Activated naive CD8-positive, alpha-beta T cell treated with anti-CD3 and anti-CD28 coated beads, Interleukin-2, amount 50 U/mL, for 24 hours (primary cell): ENCODE measurements at places on chromosomes 11 and 22.

DNA sequence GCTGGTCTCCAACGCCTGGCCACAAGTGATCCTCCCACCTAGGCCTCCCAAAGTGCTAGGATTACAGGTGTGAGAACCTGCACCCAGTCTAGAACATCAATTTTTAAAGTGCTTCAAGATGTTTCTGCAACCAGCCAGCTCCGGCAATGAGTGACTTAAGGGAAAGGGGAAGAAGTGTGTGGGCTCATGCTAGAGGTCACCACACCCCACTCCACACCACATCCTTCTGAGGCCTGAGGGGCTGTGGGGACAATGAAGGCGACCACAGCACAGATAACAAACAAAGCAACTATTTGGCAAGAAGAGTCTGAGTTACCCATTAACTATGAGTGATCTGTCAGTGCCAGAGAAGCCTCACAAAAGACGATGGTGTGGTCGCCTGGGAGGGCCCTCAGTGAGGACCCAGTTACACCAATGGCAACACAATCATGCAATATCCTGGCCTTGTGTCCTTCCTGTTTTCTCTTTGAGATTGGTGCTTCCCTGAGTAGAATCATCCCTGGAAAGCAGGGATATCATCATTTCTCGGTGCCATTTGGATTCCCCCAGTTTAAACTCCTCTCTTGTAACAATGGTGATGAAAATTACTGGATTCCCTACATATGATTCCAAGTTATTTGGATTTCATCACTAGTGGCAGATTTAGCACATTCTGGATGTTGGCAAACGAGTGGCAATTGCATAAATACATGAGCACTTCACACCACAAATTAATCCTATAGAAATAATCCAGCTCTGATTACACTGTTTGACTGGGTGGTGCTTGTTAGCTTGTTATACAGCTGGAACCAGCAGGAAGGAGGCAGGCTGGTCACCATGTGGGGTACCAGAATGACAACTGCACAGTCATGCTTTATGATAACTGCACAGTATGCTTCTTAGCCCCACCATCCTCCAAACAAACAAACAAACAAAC lies 18.4 kb downstream of the ABTB2 start:
- H3K27ac ChIP-seq = no peak overlapping the region
- no peaks in the 10 kb centered on the region for H3K36me3 ChIP-seq
- peaks cover 8% of the 10 kb centered on the region for H3K4me1 ChIP-seq
- no peak overlapping the region for H3K4me3 ChIP-seq
- H3K27me3 ChIP-seq = no peaks in the 10 kb centered on the region
- DNase-seq = no peak

DNA sequence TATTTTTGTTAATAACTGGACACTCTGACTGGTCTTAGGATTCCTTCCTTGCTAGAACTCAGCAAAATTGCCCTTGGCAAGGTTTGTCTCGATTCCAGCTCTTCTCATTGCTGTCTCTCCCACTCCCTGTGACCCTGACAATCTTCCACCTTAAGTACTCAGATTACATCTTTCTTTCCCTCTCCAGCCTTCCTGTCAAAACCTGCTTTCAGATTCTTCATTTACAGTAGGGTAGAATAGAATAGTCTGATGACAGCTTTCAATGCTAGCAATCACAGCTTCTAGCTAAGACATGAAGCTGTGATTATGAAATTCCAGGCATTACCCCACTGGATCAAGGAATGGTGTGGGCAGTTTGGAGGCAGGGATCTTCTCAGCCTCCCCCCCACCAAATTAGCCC lies 39.2 kb upstream of the LMO2 start:
- no peak overlapping the region for H3K27ac ChIP-seq
- no peak overlapping the region for H3K4me3 ChIP-seq
- peaks cover 2% of the 10 kb centered on the region for H3K36me3 ChIP-seq

GRCh38 chr22:48975316-48975741 lies 852.3 kb downstream of the BRD1 start:
- H3K4me3 ChIP-seq = no peak overlapping the region
- peaks cover 11% of the 10 kb centered on the region for H3K27me3 ChIP-seq
- no peaks in the 10 kb centered on the region for H3K4me1 ChIP-seq
- no peaks in the 10 kb centered on the region for H3K36me3 ChIP-seq
- no peak overlapping the region for H3K27ac ChIP-seq
- no peak for DNase-seq

DNA sequence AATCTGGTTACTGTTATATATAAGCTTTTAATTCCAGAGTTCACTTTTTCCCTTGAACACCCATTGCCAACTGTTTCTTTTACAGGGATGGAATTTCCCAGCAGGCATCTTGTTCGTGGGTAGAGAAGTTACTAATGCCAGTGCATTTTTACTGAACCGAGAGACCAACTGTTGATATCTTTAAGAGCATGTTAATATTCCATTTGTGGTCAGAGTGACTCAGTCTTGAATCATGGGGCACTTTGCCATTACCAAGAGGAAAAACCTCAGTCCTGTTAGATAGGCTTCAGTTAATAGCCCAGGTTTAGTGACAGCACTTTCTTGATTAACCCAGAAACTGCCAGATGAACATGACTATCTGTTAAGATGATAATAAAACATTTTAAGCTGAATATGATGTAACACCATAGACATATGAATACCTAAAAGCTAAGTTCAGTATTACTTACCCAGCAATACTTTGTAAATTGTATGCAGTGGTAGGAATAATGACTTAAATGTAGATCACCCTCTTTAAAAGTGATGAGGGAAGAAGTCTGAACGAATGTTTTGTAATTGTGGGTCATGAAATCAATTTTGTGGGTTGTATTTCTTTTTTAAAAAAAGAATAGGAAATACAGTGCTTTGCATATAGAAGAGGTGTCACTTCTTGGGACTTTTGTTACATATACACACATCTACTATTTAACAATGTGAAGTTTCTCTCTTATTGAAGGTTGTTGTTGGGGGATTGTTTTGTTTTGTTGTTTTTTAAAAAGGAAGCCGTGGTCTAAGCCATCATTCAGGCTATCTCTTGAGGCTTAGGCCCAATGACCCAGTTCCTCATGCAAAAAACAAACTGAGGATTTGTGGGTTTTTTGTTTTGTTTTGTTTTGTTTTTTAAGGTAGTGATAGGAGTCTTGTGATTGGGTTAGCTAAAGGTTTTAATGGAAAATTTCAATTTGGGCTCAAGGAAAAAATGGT lies 79.2 kb upstream of the GRIK4 start:
- peak; percentile 20 for DNase-seq
- peaks cover 5% of the 10 kb centered on the region for H3K36me3 ChIP-seq
- H3K4me1 ChIP-seq = peaks cover 18% of the 10 kb centered on the region
- peak overlapping the region; percentile 28 for H3K4me3 ChIP-seq
- no peaks in the 10 kb centered on the region for H3K27me3 ChIP-seq
- peak overlapping the region; percentile 86 for H3K27ac ChIP-seq

DNA sequence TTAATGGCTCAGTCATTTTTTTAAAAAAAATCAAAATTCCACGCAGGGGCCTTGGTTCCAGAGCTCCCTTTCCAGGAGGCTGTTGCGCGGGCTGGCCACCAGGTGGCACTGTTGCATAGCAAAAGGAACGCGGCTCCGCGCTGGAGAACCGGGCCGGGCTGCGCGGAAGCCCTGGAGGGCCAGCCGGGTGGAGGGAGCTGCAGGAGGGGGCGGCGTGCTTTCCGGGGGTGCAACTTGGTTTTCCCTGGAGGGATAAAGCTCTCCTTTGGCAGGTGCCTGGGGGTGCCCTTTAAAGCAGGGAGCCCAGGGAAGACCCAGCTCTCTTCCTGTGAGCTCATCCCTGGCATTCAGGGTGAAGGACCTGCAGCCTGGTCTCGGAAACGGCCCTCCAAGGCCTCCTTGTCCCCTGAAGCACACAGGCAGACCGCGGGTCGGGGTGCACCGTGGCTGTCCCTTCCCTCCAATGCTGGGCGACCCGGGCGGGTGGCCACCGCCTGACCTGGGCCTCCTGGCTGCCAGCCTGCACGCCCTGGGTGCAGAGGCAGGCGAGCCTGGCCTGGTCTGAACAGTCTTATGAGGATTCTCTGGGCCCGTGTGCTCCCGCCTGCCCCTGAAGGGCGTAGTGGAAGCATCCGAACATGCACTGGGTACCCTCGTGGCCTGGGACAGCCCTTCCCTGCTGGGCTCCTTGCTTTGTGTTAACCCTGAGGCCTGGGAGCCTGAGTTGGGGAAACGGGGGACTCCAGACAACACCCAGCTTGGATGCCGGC lies 23.4 kb downstream of the KRTAP5-5 start:
- H3K4me3 ChIP-seq = no peak overlapping the region
- peaks cover 23% of the 10 kb centered on the region for H3K27me3 ChIP-seq
- H3K4me1 ChIP-seq = peaks cover 2% of the 10 kb centered on the region
- H3K27ac ChIP-seq = no peak overlapping the region

GRCh38 chr11:125995313-125995712 lies 49.5 kb downstream of the VSIG10L2 start:
- H3K36me3 ChIP-seq = no peaks in the 10 kb centered on the region
- H3K4me1 ChIP-seq = peaks cover 7% of the 10 kb centered on the region
- H3K27me3 ChIP-seq = no peaks in the 10 kb centered on the region
- no peak overlapping the region for H3K27ac ChIP-seq
- peak; percentile 36 for DNase-seq

DNA sequence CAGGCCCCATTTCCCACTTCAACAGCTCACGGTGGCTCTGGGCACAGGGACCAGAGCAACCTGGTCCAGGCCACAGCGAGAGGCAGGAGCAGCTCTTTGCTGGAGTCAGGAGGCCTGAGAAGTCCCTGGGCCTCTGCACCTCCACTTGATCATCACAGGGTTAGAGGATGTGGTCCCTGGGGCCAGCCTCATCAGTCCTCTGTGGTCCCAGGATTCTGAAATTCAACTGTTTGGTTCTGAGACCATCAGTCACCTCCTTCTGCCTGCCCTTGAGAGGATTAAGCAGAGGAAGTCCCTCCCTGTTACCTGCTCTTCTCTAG lies 24.9 kb upstream of the CBX7 start:
- H3K4me3 ChIP-seq = no peak overlapping the region
- no peak overlapping the region for H3K27ac ChIP-seq
- no peaks in the 10 kb centered on the region for H3K27me3 ChIP-seq

DNA sequence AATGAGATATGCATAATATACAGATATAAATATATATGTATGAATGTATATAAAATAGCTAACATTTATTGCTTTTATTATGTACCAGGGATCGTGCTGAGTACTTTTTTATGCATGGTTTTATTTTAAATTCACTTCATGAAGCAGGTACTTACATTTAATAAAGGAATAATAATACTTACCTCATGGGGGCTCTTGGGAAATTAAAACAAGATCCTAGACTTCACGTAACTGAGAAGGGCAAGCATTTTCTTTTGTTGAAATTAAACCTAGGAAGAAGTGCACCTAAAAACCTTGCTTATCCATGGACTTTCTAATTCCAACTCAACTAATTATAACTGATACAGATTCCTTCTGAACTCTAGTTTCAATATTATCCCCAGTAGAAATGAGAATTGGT lies 40.0 kb upstream of the ABTB2 start:
- H3K4me3 ChIP-seq = no peak overlapping the region
- no peak for DNase-seq
- H3K36me3 ChIP-seq = peaks cover 4% of the 10 kb centered on the region
- H3K27me3 ChIP-seq = peaks cover 6% of the 10 kb centered on the region
- H3K4me1 ChIP-seq = no peaks in the 10 kb centered on the region

DNA sequence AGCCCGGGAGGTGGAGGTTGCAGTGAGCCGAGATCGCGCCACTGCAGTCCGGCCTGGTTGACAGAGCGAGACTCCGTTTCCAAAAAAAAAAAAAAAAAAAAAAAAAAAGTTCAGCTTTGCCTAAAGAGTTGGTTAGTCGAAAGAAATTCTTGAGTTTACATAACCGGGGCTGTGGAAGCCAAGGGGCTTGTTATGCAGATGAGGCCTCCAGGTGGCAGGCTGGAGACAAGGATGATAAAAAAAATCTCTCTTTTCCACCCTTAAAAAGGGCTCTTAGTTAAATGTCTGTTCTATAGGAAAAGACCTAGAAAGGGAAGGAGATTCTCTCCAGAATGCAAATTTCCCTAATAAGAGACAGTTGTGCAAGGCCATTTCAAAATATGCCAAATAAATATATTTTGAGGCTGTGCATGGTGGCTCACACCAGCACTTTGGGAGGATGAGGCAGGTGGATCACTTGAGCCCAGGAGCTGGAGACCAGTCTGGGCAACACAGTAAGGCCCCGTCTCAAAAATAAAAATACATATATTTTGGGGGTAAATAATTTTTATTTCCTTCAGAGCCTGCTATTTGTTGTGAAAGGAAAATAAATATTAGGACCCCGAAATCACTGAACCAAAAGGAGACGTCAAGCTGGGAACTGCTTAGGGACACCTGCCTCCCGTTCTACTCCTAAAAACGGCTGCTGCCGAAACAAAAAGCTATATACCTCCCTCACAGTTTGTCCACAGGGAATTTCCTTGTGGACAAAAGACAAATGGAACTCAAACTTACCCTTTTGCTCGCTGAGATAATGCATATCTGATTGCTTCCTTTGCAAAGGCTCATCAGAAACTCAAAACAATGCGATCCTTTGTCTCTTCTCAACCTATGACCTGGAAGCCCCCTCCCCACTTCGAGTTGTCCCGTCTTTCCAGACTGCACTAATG lies 2.4 kb upstream of the IFITM2 start:
- peaks cover 9% of the 10 kb centered on the region for H3K36me3 ChIP-seq
- no peak overlapping the region for H3K4me3 ChIP-seq
- peak; percentile 58 for DNase-seq

- H3K4me3 ChIP-seq = no peak overlapping the region
- no peak overlapping the region for H3K27ac ChIP-seq
- no peaks in the 10 kb centered on the region for H3K27me3 ChIP-seq
- no peaks in the 10 kb centered on the region for H3K36me3 ChIP-seq
These were observed 222.7 kb upstream of the SESN3 start for GRCh38 chr11:95453616-95454171.

DNA sequence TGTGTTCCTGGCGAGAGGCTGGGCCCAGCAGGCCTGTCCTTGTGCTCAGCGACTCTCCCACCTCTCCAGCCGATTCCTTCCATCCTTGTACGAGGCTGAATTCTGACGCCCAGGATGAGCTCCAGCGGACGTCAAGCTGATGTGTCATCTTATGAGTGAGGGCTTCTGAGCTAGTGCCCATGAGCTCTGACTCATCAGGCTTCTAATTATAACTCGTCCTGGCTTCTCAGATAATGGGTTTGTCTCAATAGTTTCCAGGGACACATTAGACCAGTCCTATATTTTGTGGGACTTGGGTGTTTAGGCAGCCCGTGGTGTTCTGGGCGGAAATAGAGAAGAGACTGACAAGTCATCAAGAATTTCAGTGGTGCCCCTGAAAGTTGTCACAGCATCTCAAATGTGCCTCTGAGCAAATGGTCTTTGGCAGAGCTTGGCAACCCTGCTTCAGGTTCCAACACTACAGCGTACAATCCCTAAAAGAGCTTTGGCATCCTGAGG lies 108.2 kb upstream of the CD44 start:
- H3K36me3 ChIP-seq = peaks cover 4% of the 10 kb centered on the region
- H3K27ac ChIP-seq = peak overlapping the region; percentile 81
- DNase-seq = peak; percentile 33
- peaks cover 54% of the 10 kb centered on the region for H3K4me1 ChIP-seq
- H3K27me3 ChIP-seq = peaks cover 3% of the 10 kb centered on the region

- peak overlapping the region; percentile 32 for H3K27ac ChIP-seq
- H3K4me1 ChIP-seq = peaks cover 22% of the 10 kb centered on the region
- no peak for DNase-seq
- H3K4me3 ChIP-seq = no peak overlapping the region
- H3K36me3 ChIP-seq = peaks cover 13% of the 10 kb centered on the region
- no peaks in the 10 kb centered on the region for H3K27me3 ChIP-seq
These were observed 311.0 kb downstream of the SBF2 start for GRCh38 chr11:9982796-9983579.
